Left lobe of liver (tissue), 2 donors: ENCODE measurements at places on chromosomes 6 and 20. TPM values are rescaled to one million over a fixed set of nuclear protein-coding genes. Genes with fewer than 3 reads are reported as not detected.

- DNase-seq, result no peak
Measured at GRCh38 chr6:163438298-163438939, 23.9 kb downstream of the QKI start.

The COL11A2 gene
- 0.55 TPM for total RNA-seq

The MUCL3 gene
- total RNA-seq, result not detected

GRCh38 chr6:335572-335971 lies 43.3 kb downstream of the DUSP22 start:
- DNase-seq, result no peak

DNA sequence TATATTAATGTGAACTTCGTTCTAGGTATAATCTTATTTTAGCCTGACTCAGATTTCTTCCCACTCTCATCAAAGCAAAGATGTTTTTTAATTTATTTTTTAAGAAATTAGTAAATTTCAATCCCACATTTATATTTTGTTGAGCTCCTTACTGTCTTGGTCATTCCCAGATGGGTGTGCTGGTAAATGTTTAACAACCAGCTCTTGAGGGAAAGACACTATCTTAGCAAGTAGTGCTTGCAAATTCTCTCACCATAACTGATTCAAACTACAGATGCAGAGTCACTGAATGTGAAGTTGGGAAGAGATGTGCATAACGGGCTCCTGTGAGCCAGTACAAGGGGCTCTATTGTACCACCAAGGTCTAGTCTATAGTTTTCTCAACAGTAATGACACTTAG lies 29.8 kb upstream of the BTN3A2 start:
- DNase-seq, result no peak

GRCh38 chr6:113480616-113481015 lies 376.5 kb upstream of the MARCKS start:
- no peak for DNase-seq

The LPIN3 gene
- 32.2 TPM for total RNA-seq

The PLEKHG1 gene
- total RNA-seq, result 8.0 TPM

The OPRM1 gene
- total RNA-seq, result not detected

GRCh38 chr20:51906679-51907078 lies 104.4 kb upstream of the SALL4 start:
- no peak for DNase-seq

GRCh38 chr20:64142590-64142989 lies 21.7 kb upstream of the MYT1 start:
- DNase-seq, result no peak

DNA sequence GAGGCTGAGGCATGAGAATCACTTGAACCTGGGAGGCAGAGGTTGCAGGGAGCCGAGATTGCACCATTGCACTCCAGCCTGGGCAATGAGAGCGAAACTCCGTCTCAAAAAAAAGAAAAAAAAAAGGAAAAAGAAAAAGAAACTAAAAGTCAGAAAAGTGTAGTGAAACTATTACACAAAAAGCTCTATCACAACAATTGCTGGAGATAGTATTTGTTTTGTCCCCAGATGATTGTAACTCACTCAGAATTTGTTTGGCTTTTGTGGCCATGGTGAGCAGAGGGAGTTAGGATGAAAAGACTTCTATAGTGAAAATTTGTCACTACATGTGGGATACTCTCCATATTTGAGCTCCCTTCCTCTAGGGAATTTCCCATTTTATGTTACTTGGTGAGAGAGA lies 5.2 kb upstream of the GOPC start:
- no peak for DNase-seq

DNA sequence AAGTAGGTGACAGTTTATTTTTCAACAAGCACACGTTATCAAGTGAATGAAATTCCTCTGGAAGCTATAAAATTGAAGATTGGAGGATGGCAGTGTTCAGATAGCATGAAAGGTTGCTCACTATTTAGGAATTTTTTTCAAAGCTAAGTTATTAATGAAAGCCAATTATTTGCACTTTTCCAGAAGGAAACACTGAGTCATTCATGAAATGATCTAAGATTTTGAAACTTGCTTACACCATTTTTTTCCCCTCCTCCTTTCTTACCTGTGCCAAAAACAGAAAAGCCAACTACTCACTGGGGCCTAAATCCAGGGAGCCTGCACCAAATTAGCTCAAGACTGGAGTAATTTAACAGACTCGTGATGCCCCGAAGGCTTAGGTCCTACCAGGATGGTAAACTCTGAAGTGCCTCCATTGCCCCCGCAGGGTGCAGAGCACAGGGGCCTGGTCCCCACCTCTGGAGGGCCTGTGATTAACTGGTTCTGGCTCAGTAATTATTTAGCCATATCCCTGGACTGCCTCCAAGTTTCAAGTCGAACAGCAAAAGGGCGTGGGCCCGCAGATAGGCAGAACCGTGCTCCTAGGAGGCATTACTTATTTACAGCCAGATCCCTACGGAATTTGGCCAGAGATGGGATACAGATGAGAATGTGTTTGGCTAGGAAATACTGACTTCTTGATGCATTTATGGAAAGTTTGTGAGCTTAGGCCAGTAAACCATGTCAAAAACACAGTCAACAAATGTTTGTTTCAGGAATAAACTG lies 28.0 kb upstream of the ZNF217 start:
- DNase-seq, result peak; percentile 64

The ARFGEF2 gene
- total RNA-seq, result 24.3 TPM

The LY6G6F gene
- total RNA-seq, result not detected

DNA sequence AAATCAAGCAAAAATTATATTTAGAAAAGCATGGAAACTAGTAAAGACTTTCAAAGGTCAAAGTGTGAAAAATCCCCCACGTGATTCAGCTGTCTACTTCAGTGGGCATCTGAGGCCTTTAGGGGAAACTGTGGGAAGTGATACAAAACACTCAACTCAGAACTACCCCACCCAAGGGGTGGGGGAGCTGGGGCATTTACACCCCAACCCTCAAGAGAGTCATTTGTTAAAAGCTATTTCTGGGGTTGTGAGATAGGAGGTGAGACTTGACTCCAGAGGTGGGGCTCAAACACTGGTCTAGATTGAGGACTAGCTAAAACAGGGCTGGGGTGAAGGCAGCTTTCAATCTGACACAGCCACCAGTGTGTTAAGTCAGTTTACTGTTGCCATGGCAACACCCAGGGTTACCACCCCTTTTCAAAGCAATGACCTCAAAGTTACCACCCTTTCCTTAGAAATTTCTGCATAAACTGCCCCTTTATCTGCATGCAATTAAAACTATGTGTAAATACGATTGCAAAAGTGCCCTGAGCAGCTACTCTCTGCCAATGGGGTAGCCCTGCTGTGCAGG lies 9.9 kb upstream of the GTSF1L start:
- DNase-seq, result no peak

GRCh38 chr20:45459606-45460005 lies 9.9 kb upstream of the WFDC2 start:
- no peak for DNase-seq

- DNase-seq, result no peak
Measured at GRCh38 chr20:13464702-13465101, 174.0 kb downstream of the TASP1 start.

GRCh38 chr20:14677455-14677854 lies 340.0 kb upstream of the FLRT3 start:
- DNase-seq, result no peak

DNA sequence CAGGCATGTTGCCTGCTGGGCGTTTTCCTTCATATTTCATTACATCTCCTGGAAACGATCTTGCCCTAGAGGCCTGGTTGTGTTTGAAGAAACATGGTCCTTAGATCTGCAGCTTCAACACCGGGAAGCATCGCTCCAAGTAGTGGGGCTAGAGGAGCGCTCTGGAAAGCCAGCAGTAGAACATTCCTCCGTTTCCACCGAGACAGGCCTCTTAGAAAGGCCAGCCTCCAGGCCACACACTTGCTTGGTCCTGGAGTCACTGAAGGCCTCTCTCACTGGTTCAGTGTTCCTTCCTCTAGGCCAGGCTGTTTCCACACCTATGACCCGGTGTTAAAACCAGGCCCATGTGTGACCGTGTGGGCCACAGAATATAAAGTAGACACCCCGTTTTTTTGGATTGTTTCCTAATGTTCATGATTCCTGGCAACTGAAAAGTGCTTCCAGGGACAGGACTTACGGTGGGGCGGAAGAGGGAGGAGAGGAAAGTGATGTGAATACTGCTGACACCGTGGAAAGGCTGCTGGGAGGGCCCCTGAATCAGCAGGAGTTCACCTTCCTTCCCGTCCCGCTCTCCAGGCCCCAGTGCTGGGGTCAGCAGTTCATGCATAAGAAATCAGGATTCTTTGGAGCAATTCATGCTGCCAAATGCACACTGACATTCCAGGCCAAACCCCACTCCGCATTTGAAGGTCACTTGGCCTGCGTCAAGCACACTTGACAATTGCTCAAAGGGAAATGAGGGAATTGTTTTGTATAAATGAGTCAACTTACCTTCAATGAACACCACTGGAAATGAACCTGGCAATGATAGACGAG lies 83.8 kb downstream of the IYD start:
- peak; percentile 54 for DNase-seq

DNA sequence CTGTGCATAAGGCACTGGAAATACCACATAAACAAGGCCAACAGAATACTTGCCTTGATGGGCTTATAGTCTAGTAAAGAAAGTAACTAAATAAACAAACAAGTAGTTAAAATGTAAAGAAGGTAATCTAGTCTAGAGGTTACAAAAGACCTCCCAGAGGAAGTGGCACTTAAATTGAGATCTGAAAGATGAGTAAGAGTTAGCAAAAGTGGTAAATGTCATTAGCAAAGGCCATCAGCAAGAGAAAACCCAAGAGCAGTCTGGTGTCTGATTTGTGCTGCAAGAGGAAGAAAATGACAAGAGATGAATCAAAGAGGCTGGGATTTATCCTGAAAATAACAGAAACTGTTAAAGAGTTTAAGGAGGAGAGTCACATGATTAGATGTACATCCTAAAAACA lies 96.6 kb upstream of the SMLR1 start:
- DNase-seq, result no peak

DNA sequence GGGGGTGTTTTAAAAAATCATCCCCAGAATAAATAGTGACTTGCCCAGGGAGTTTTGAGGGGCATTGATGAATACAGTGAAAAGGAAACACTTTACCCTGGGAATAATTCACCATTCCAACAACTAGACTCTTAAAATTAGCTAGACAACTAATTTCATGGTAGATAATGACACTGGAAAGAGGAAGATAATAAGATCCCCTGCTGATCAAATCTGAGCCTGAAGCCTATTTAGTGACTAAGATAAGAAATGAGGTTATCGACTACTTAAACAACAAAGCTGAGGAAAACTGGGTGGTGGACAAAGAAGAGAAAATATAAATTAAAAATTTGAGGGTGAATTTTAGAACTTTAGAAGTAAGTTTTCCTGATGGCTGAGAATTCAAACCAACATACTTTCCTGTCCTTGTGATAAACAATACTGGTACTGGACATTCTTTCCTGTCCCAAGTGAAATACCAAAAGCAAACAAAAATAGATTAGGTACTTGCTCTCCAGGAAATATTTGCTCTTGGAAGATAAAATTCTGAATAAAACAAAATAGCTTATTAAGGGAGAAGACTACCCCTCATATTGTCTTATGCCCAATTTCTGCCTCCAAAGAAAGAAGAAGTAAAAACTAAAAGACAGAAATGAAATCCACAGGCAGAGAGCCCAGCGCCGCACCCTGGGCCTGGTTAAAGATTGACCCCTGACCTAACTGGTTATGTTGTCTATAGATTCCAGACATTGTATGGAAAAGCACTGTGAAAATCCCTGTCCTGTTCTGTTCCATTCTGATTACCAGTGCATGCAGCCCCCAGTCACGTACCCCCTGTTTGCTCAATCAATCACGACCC lies 64.0 kb upstream of the ADGRF4 start:
- DNase-seq, result no peak

The CST2 gene
- not detected for total RNA-seq

GRCh38 chr20:5687884-5688283 lies 62.3 kb upstream of the SHLD1 start:
- DNase-seq, result no peak

The ABRACL gene
- 49.8 TPM for total RNA-seq

The TMEM244 gene
- not detected for total RNA-seq

DNA sequence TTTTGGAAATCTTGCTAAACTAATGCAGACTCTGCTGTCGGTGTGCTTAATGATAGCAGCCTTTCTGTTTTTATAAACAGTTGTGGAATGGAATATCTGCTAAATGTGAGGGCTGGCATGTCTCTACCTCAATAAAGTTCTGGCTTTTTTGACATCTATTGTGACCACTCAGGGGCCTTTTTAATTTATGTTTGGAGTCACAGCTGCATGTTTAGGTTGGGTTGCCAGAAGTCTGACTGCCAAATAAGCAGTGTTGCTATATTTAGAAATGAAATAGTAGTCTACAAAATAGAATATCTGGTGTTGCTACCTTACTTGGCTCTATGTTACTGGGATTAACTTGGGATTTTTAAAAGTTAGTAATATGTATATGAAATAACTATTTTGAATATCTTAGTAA lies 125.1 kb upstream of the LOC128125822 start:
- no peak for DNase-seq

GRCh38 chr20:51818479-51819008 lies 16.2 kb upstream of the SALL4 start:
- no peak for DNase-seq

The KHDC1L gene
- total RNA-seq, result not detected

- no peak for DNase-seq
Measured at GRCh38 chr20:2285613-2286012, 10.2 kb upstream of the TGM3 start.

DNA sequence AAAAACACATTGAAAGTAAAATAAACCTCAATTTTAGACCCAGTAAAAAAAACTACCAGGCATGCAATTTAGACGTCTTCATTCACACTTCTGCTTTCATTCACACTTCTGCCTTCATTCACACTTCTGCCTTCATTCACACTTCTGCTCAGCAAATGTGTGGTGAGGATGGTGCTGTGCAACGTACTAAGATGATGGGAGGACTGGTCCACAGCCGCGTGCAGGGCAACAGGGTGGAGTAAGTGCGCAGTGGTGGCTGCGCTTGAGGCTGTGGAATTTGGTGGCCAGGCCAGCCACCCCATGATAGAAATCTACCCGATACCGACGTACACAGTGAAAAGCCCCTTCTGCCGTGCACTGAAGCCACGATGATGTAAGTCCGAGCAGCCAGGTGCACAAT lies 114.3 kb upstream of the CD93 start:
- DNase-seq, result no peak

The FAM162B gene
- 0.63 TPM for total RNA-seq

DNA sequence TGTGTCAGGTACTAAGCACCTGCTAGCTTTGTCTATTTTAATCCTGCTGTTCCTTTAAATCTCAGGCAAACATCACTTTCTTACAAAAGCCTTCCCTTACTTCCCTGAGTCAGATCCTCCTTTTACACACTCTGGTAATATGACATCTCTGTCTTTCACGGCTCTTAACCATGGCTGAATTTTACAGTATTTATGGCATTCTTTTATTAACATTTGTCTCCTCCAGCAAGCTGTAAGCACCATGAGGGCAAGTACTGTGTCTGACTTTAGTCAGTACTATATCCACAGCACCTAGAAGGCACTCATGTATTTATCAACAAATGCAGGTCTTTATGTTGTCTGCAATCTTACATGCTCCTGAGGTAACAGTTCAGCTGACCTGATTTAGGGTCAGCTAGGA lies 33.7 kb upstream of the HBS1L start:
- DNase-seq, result no peak

DNA sequence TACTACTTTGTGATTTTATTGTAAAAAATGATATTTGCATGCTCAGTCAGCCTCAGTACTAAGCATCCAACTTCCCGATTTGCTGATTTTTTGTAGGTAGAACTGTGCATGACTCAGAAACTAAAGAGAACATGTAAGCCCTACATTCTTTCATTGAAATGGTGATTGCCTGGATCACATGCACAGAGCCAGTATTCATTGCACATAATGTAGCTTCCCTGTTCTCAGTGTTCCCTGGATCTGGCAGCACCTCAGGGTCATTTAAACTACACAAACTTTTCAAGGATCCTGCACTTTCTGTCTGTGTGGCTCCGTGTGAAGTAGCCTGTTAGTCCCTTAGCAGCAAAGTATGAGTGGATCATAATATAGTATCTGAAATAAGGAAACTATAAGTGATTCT lies 422.9 kb upstream of the AGPAT4 start:
- DNase-seq, result no peak
